ENCODE measurements at places on chromosomes 2 and 18.

DNA sequence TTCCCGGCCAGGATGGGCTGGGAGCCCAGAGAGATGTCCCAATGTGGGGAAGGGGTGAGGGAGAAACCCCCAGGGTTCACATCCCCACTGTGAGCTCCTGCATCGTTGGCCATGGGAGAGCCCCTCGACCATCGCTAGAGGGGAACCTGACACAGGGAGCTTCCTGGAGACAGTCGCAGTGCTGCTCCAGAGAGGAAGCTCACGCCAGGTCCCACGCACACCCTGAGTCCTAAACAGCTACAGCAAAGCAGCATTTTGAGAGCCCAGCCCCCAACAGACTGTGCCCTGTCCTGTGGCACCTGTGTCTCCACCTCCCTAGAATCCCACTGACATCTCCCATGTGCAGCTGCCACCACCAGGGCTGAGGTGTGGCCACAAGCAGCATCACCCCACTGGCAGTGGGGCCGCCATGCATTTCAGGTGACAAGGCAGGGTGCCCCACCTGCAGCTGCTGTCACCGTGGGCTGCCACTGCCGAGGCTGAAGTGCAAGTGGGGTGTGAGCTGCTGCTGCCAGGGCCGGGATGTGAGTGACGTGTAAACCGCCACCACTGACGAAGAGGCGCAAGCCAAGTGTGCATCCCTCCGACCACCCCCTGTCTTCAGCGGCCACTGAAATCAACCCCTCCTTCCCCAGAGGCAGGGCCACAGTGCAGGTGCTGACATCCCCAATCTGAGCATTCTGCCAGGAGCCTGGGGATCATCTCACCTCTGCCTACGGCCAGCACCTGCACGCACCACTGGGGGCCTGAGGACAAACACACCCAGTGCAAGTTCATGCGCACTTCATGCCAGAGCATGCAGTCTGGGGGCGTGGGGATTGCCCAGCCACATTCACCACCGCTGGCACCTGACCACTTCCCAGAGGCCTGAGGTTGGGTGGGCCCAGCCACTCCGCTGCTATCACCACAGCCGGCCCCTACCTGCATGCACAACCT is 467.7 kb upstream of the SALL3 start:
- DNase-seq = no peak

DNA sequence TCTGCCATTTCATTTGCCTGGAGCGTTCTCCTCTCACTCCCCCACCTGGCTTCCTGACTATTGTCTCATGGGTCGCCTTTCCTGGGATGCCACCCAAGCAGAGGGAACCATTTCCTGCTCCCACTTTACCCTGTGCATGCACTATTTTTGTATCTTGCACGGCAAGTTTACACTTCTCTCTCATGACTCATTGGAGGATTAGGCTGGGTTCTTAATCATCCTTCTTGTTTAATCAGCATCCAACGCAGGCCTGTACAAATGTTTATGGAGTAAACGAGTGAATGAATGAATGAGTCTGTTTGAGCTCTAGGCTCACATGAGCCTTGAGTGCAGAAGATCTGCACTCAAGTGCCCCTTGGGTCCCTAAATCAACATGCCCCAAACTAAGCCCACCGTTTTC is 3.8 kb upstream of the ARHGAP25 start:
- no peak for DNase-seq

DNA sequence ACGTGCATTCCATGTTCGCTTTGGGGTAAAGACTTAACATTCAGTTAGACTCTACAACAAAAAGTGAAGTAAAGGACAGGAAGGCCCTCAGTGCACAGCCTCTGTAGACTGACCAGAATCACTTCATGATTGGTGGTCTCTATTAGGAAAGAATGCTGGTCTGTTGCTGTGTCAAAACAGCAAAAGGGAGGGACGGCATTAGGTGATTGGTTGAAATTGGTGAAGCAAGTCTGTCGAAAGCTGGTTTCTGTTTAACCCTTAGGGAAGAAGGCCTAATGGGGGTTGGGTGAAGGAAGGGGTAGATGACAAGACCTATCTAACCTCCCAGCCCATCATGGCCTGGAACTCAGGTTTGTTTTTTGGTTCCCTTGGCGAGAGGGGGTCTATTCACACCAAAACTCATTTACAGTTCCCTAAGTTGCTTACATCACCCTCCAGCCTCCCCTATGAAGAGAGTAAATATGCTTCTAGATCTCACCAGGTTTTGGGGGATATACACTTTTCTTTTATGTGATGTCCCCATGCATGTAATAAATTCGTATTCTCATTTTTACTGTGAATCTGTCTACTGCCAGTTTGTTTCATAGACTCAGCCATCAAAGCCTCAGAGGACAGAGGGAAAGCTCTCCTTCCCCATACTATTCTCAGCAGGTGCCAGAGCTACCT is 65.6 kb downstream of the TMEM17 start:
- DNase-seq = no peak

GRCh38 chr2:37020887-37021796 is 54.8 kb upstream of the STRN start:
- DNase-seq = no peak

GRCh38 chr2:37324536-37324785 is 172 bp downstream of the PRKD3 start:
- DNase-seq = no peak

GRCh38 chr2:109623297-109623696 is 9.1 kb downstream of the SOWAHC start:
- DNase-seq = no peak

DNA sequence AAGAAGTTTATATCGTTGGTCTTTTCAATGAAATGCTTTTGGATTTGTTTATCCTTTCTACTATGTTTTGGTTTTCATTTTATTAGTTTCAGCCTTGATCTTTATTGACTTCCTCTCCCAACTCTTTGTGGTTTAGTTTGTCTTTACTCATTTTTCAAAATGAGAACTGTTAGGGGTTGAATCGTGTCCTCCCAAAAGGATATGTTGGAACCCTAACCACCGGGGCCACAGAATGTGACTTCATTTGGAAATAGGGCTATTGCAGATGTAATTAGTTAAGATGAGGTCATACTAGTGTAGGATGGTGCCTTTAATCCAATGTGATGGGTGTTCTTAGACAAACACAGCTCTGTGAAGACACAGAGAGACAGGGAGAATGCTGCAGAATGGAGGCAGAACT is 60.4 kb upstream of the IL1R2 start:
- DNase-seq = no peak

GRCh38 chr2:208594642-208595385 is 188.2 kb downstream of the PTH2R start:
- DNase-seq = no peak

GRCh38 chr2:207960911-207961310 is 64.4 kb downstream of the PLEKHM3 start:
- no peak for DNase-seq

- DNase-seq = no peak
Observed at GRCh38 chr2:156456616-156457015, 20.4 kb downstream of the GPD2 start.

GRCh38 chr2:168169097-168169745 is 78.2 kb downstream of the STK39 start:
- no peak for DNase-seq

GRCh38 chr2:28821295-28821958 is 10.8 kb downstream of the SPDYA start:
- peak; percentile 11 for DNase-seq

DNA sequence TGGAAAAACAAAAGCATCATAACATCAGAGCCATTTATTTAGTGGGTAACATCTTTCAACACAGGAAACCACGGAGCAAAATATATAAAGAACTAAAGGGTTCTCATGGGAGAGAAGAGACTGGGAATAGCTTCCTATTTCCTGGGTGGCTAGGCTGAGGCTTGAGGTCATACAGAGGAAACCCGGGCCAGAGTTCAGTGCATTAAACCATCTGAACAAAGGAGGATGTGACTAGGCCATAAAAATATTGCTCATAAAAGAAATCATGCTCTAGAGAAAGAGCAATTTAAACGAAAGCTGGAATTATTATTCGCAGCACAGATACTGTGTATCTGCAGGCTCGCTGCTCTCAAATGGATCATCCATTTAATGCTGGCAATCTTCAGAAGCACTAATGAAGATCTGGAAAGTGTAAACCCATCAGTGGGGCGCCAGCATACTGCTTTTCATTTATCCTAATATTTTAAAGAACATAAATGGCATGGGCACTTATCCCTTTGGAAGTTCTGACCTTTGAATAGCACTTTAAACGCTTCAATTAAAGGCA is 83.3 kb downstream of the GALNT14 start:
- DNase-seq = no peak

GRCh38 chr18:10563886-10564285 is 38.1 kb downstream of the NAPG start:
- no peak for DNase-seq

GRCh38 chr18:5874336-5874735 is 21.0 kb downstream of the TMEM200C start:
- DNase-seq = no peak

DNA sequence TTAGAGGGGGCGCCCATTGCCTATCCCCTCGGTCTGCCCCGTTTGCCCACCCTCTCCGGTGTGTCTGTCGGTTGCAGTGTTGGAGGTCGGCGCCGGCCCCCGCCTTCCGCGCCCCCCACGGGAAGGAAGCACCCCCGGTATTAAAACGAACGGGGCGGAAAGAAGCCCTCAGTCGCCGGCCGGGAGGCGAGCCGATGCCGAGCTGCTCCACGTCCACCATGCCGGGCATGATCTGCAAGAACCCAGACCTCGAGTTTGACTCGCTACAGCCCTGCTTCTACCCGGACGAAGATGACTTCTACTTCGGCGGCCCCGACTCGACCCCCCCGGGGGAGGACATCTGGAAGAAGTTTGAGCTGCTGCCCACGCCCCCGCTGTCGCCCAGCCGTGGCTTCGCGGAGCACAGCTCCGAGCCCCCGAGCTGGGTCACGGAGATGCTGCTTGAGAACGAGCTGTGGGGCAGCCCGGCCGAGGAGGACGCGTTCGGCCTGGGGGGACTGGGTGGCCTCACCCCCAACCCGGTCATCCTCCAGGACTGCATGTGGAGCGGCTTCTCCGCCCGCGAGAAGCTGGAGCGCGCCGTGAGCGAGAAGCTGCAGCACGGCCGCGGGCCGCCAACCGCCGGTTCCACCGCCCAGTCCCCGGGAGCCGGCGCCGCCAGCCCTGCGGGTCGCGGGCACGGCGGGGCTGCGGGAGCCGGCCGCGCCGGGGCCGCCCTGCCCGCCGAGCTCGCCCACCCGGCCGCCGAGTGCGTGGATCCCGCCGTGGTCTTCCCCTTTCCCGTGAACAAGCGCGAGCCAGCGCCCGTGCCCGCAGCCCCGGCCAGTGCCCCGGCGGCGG is 1.7 kb downstream of the MYCN start:
- DNase-seq = no peak

GRCh38 chr2:38835015-38835601 is 40.6 kb downstream of the DHX57 start:
- DNase-seq = peak; percentile 13

- no peak for DNase-seq
Observed at GRCh38 chr2:73004889-73005596, 66.5 kb downstream of the SFXN5 start.
